Ovary (tissue), 10 donors: ENCODE measurements at places on chromosomes 6 and 20. TPM values are rescaled to one million over a fixed set of nuclear protein-coding genes. Genes with fewer than 3 reads are reported as not detected.

ULBP3 gene
- total RNA-seq = not detected

MPIG6B gene
- not detected for total RNA-seq

GHRH gene
- total RNA-seq = not detected

PRL gene
- not detected for total RNA-seq

RAB5IF gene
- 36.8 TPM for total RNA-seq

HINT3 gene
- total RNA-seq = 19.9 TPM

MYCT1 gene
- total RNA-seq = 4.8 TPM

SLC17A1 gene
- total RNA-seq = not detected

TSPO2 gene
- total RNA-seq = not detected

GPR63 gene
- total RNA-seq = 1.4 TPM

PTCHD4 gene
- 1.3 TPM for total RNA-seq

ABHD16B gene
- not detected for total RNA-seq

PRRT1 gene
- total RNA-seq = 44.1 TPM

OR2H1 gene
- total RNA-seq = not detected
